CD4-positive, alpha-beta T cell treated with Interferon alpha-2 for 1 hour (primary cell): ENCODE measurements at places on chromosomes 11 and 22.

DNA sequence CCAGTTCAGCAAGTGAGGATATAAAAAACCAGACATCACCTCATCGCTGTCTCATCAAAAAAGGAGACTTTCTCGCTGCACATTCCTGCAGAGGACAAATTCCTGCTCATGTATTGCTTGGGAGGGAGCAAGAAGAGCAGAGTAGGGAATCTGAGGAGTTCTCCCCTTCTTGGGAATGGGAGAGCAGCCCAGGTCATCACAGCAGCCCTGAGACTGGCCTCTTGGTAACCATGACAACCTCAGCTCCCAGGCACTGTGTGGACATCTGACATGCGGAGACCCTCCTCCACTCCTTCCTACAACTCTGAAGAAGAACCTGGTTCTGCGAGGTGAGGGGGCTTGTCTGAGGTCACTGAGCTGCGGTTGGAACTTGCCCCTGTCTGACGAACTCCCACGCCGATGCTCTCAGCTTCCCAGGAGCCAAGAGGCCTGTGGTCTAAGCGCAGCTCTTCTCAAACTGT lies 17.9 kb downstream of the RFPL1 start:
- no peak for DNase-seq

DNA sequence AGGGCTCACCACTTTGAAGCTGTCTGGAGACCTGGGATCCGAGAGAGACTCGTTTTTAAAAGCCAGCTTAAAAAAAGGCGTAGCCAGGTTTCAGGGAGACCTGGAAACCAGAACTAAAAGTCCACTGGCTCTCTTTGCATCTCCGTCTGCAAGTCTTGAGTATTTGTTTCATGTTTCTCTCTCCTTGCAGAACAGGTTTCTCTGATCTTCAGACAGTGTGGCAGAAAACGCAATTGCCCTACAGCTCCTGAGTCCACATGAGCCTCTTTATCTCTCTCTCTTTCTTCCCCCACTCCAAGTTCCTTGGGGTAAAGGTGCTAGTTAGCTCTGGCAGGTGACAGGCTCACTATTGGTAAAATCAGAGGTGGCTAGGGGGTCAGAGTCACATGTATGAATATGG lies 67.0 kb upstream of the AMPD3 start:
- no peak for DNase-seq

DNA sequence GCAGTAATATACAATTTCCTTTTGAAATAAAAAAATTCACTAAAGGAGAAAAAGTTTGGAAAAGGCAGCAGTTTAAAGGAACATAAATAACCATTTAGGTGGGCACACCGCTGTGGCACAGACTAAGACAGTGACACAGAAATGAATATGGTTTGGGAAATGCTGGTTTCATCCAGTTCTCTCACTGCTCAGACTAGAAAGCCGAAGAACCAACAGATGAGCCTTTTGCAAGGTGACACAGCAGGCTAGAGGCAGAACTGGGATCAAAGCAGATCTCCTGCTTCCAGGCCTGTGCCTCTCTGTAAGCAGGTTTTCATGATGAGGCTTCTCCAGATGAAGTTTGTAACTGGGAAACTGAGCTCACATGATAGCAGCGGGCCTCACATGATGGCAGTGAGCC lies 380.0 kb upstream of the NARS2 start:
- DNase-seq = no peak

DNA sequence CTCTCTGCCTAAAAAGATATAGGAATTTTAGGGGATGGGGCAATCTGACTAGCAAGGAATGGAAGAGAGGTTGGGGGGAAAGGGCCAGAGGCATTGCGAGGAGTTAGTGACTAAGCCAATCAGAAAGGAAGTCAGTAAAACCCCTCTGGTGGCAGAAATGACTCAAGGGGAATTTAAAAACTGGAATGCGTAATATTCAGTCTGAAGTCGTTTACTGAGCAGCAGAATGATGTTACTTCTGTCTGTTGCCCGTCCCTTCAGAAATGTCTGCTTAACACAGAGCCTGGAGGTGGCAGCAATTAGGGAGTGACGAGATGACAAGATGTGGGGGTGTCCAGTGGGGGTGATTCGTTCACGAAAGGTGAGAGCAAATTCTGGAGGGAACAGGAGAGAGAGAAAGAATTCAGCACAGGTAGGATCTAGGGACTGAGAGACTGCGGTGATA lies 107.7 kb upstream of the CLMP start:
- DNase-seq = no peak

- peak; percentile 63 for DNase-seq
Measured at GRCh38 chr22:22748297-22748743, 103.9 kb downstream of the GGTLC2 start.

GRCh38 chr22:26725012-26725676 lies 67.8 kb downstream of the MIAT start:
- no peak for DNase-seq

- DNase-seq = no peak
Measured at GRCh38 chr11:64472593-64473455, 113.9 kb downstream of the RPS6KA4 start.

GRCh38 chr11:48055292-48056132 lies 75.2 kb downstream of the PTPRJ start:
- DNase-seq = peak; percentile 52

DNA sequence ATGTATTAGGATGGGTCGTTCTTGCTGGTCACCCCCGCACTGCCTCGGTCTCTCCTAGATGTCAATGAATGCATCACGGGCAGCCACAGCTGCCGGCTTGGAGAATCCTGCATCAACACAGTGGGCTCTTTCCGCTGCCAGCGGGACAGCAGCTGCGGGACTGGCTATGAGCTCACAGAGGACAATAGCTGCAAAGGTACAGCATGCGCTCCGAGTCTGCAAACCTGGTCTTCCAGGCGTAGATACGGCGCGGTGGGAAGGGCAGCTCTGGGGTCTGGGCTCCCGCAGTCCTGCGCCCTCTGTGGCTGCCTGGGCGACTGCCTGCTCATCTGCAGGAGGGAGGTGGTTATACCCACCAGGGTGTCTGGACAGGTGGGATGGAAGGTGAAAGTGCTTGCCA lies 31.0 kb downstream of the FBLN1 start:
- DNase-seq = no peak

DNA sequence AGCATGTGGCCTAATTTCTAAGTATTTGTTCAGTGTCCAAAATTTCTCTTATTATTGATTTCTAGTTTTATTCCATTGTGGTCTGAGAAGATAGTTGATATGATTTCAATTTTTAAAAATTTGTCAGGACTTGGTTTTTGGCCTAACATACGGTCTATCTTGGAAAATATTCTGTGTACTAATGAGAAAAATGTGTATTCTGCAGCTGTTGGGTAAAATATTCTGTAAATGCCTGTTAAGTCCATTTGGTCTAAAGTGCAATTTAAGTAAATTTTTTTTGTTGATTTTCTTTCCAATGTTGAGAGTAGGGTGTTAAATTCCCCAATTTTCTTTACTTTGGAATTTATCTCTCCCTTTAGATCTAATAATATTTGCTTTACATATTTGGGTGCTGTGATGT lies 78.3 kb downstream of the TECTA start:
- no peak for DNase-seq

DNA sequence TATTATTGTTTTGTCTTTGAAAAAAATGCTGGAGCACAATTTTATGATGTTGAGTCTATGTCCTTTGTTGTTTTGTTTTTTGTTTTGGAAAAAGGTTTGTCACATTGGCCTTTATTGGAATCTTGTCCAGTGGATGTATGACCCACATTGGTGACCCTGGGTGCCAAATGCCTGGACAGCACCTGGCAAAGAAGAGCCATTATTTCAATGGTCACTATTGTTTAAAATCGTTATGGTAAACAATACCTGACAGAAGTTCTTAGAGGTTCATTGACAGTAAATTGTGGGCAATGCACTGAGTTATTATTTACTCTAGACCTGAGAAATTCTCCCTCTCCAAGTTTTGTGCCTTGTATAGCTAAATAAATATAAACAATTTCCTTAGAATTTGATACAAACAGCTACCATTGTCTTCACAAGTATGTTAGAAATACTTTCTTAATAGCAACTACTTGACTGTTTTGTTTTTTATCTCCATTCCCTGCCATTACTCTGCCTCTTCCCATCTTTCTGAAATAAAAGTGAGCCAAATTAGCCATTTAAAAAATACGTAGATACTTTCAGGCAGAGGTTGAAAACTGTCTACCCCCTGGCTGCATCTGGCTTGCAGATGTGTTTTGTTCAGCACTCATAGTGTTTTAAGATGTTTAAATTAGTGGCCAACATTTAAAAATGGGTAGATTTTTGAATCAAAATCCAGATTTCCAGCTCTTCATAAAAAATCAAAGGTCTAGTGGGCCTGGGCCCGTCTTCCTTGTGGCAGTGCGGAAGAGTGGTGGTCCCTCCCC lies 39.9 kb downstream of the BMAL1 start:
- DNase-seq = no peak

GRCh38 chr11:84681456-84681855 lies 945.7 kb downstream of the DLG2 start:
- DNase-seq = no peak

DNA sequence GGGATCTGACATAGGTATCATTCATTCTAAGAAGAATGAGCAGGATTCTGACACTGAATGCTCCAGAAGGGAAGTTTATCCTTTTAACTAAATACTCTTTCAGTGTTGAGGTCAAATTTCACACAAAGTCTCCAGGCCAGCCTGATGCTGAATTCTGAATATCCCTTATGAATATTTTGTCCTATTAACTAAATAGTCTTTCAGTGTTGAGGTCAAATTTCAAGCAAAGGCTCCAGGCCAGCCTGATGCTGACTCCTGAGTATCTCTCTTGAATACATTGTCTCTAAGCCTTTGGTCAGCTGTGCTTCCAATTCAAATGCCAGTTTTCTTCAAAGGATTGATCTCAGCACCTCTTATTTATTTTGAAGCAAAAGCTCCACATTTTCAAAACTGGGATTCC lies 676.8 kb downstream of the NTM start:
- DNase-seq = no peak

- no peak for DNase-seq
Measured at GRCh38 chr22:40193429-40194421, 16.0 kb downstream of the TNRC6B start.

GRCh38 chr22:47343611-47344010 lies 581.2 kb downstream of the TBC1D22A start:
- DNase-seq = no peak

- no peak for DNase-seq
Measured at GRCh38 chr11:46338636-46338987, 8.7 kb upstream of the DGKZ start.

DNA sequence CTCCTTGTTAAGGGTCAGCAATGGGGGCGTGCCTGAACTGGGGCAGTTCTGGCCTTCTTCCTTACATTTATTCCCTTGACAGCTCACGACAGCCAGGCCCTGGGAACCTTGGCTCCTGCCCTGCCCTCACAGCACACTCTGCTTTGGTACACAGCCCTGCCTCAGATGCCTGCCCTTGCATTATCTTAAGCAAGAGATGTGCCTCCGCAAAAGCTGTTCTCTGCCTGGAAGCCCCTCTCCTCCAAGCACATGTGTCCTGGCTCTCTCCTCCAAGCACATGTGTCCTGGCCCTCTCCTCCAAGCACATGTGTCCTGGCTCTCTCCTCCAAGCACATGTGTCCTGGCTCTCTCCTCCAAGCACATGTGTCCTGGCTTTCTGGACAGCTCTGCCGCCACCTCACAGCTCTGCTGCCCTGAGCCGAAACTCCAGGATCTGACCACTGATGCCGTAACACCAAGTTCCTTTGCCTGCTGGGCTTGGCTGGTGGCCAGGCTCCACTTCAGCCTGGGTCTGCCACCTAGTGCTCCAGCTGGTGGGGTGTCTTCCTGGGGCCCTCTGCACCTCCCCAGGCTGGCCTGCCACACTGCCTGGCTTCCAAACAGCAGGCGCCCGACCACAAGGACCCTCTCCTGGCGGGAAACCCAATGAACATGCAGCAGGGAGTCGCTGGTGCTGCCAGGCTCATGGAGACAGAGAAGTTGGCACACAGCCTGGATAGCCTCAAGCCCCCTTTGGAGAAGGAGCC lies 53.0 kb downstream of the SCUBE1 start:
- no peak for DNase-seq

DNA sequence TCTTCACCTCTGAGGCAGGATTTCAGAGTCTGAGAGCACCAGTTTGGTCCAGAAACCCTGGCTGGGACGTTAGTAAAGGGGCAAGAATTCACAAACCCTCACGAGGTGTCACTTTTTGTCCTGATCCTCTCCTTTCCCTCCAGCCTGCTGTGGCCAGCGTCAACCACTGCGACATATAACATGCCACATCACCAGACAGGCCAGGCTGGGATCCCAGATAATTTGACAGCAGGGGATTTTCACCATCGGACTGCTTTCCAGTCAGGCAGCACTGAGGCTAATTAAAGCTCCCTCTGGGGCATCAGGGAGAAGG lies 36.8 kb upstream of the RBFOX2 start:
- DNase-seq = no peak
